ENCODE measurements at places on chromosomes 16 and 17.

- peak; percentile 46 for DNase-seq
These were observed at the start of gene RAB34 for GRCh38 chr17:28717578-28718332. RAB34 (minus strand) TSS chr17:28717868; CDS start chr17:28717266, 602 bp downstream.

DNA sequence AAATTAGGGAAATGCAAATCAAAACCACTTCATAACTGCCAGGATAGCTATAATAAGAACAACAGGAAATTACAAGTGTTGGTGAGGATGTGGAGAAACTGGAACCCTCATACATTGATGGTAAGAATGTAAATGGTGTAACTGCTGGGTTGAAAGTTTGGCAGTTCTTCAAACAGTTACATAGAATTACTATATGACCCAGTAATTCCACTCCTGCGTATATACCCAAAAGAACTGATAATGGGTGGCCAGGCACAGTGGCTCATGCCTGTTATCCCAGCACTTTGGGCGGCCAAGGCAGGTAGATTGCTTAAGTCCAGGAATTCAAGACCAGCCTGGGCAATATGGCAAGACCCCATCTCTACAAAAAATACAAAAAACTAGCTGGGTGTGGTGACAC is 4.5 kb upstream of the CMTM4 start:
- DNase-seq, result no peak

GRCh38 chr16:11689031-11689840 is 21.0 kb downstream of the SNN start:
- peak; percentile 52 for DNase-seq

DNA sequence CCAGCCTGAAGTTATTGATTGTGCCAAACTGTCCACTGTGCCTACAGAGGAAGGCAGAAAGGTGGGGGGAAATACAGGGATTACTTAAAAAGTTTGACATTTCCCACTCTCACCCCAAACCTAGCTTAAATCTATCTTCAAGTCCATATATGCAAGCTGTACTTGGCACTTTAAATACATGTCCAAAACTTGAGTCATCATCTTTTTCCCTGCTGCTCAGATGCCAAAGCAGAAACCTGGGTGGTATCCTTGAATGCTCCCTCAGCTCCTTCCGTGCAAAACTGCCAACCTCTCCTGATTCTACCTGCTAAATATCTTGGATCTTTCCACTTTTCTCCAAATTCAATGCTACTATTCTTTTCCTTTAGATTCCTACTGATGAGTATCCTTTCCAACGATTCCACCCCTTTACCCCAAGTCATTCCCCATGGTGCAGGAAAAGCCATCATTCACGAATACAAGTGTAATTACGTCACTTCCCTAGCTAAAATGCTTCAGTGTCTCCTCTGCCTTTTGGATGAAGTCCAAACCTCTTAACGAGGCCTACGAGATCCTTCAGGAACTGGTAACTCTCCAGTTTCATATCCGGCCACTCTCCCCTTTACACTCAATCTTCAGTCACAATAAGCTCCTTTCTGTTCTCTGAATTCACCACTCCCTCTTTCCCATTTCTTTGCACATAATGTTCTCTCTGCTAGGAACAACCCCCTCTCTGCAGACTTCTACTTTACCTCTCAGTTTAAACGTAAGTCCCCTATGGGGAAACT is 9.3 kb downstream of the BECN1 start:
- no peak for DNase-seq

DNA sequence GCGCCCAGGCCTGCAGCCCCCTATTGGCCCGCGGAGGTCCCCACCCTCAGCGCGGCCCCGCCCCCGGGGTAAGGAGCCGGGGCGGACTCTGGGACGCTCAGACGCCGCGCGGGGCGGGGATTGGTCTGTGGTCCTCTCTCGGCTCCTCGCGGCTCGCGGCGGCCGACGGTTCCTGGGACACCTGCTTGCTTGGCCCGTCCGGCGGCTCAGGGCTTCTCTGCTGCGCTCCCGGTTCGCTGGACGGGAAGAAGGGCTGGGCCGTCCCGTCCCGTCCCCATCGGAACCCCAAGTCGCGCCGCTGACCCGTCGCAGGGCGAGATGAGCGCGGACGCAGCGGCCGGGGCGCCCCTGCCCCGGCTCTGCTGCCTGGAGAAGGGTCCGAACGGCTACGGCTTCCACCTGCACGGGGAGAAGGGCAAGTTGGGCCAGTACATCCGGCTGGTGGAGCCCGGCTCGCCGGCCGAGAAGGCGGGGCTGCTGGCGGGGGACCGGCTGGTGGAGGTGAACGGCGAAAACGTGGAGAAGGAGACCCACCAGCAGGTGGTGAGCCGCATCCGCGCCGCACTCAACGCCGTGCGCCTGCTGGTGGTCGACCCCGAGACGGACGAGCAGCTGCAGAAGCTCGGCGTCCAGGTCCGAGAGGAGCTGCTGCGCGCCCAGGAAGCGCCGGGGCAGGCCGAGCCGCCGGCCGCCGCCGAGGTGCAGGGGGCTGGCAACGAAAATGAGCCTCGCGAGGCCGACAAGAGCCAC is at the start of gene NHERF1:
Gene NHERF1, plus strand, starts transcription at position 100 of the 750 bp plus-strand sequence. Its CDS starts 219 bp downstream, at position 319.
- DNase-seq, result peak; percentile 95

DNA sequence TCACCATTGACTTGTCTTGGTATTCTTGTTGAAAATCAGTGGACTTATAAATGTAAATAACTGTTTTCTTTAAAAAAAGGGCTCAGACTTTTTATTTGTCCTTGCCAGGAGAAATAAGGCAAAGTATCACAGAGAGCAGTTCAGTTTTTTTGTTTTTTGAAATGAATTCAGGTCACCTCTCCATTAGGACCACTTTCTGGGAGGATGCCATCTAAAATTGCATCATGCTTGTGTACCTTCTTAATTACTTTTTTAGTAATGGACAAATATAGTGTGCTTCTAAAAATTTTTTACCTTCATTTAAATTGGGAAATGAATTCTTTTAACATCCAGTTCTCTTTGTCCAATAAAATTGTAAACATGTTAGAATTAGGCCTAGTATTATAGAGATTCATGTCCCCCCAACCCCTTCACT is 210.0 kb downstream of the BCAS3 start:
- DNase-seq, result no peak
